Esophagus muscularis mucosa (tissue), 4 donors: ENCODE measurements at places on chromosomes 5 and 9. TPM values are rescaled to one million over a fixed set of nuclear protein-coding genes. Genes with fewer than 3 reads are reported as not detected.

ADAMTS2 gene
- total RNA-seq, result 24.5 TPM

FOXD4L6 gene
- not detected for total RNA-seq

OGN gene
- 23.3 TPM for total RNA-seq

ACTBL2 gene
- total RNA-seq, result not detected

NR5A1 gene
- total RNA-seq, result not detected

DNA sequence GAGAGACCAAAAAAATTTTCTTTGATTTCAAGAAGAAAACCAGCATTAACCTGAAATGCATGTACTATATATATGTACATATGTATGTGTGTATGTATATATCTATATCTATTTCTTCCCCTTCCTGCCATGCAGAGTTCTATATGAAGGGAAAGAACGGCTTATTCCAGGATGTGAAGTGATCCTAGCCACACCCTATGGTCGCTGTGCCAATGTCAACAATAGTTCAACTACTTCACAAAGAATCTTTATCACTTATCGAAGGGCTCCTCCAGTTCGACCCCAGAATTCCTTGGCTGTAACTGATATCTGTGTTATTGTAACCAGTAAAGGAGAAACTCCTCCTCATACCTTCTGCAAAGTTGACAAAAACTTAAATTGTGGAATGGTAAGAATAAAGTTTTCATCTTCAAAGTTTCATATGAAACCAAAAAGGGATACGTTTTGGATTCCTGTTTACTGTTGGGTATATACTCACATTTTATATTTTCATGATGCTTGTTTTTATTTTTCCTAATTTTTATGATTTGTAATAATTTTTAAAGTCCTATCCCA lies 56.2 kb downstream of the DENND4C start:
- no peak for DNase-seq
- peaks cover 26% of the 10 kb centered on the region for H3K36me3 ChIP-seq
- peaks cover 22% of the 10 kb centered on the region for H3K4me1 ChIP-seq
- H3K27ac ChIP-seq, result no peak overlapping the region

DNA sequence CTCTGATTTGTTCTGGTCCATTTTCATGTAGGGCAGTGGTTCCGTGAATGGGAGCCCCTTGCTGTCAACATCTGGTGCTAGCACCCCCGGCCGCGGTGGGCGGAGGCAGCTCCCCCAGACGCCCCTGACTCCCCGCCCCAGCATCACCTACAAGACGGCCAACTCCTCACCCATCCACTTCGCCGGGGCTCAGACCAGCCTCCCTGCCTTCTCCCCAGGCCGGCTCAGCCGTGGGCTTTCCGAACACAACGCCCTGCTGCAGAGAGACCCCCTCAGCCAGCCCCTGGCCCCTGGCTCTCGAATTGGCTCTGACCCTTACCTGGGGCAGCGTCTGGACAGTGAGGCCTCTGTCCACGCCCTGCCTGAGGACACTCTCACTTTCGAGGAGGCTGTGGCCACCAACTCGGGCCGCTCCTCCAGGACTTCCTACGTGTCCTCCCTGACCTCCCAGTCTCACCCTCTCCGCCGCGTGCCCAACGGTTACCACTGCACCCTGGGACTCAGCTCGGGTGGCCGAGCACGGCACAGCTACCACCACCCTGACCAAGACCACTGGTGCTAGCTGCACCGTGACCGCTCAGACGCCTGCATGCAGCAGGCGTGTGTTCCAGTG lies 244.0 kb downstream of the CACNA1B start:
- no peak overlapping the region for H3K27ac ChIP-seq
- H3K4me1 ChIP-seq, result no peaks in the 10 kb centered on the region
- DNase-seq, result no peak
- H3K27me3 ChIP-seq, result no peaks in the 10 kb centered on the region
- no peaks in the 10 kb centered on the region for H3K36me3 ChIP-seq
- no peak overlapping the region for H3K4me3 ChIP-seq

- no peaks in the 10 kb centered on the region for H3K27me3 ChIP-seq
- no peak for DNase-seq
- no peak overlapping the region for H3K27ac ChIP-seq
- no peaks in the 10 kb centered on the region for H3K36me3 ChIP-seq
- H3K4me3 ChIP-seq, result no peak overlapping the region
Measured at GRCh38 chr5:23930985-23931384, 423.6 kb downstream of the PRDM9 start.

GRCh38 chr9:80946496-80947170 lies 742.7 kb downstream of the TLE1 start:
- no peaks in the 10 kb centered on the region for H3K36me3 ChIP-seq
- no peak for DNase-seq
- H3K4me3 ChIP-seq, result no peak overlapping the region
- H3K4me1 ChIP-seq, result peaks cover 9% of the 10 kb centered on the region
- no peaks in the 10 kb centered on the region for H3K27me3 ChIP-seq
- no peak overlapping the region for H3K27ac ChIP-seq

GRCh38 chr5:173001229-173001841 lies 17.8 kb downstream of the ATP6V0E1 start:
- H3K4me1 ChIP-seq, result peaks cover 54% of the 10 kb centered on the region
- no peak overlapping the region for H3K27ac ChIP-seq
- H3K36me3 ChIP-seq, result peaks cover 15% of the 10 kb centered on the region
- no peak for DNase-seq

- no peaks in the 10 kb centered on the region for H3K36me3 ChIP-seq
- H3K4me3 ChIP-seq, result no peak overlapping the region
- DNase-seq, result no peak
Measured at GRCh38 chr9:88106492-88106891, 31.8 kb downstream of the SPATA31C2 start.
